CD4-positive, alpha-beta T cell treated with Interferon gamma for 1 hour (primary cell): ENCODE measurements at places on chromosomes 1 and 21.

DNA sequence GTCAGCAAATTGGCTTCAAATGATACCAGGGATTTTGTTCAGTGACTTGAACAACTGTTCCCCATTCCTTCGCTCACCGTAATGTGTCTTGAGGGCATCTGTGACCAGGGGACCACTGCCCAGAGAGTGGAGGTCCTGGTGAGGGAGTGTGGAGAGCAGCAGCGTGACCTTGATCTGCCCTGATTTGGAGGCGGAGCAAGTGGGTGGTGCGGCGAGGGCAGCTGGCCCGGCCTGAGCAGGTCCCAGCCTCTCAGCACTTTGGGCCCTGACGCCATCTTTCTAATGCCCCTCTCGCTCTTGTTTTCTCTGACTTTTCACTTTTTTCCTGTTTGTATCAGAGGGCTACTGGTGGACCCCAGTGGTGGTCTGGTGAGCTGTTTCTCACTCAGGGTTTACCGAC lies 31.1 kb downstream of the DIP2A start:
- DNase-seq: no peak

DNA sequence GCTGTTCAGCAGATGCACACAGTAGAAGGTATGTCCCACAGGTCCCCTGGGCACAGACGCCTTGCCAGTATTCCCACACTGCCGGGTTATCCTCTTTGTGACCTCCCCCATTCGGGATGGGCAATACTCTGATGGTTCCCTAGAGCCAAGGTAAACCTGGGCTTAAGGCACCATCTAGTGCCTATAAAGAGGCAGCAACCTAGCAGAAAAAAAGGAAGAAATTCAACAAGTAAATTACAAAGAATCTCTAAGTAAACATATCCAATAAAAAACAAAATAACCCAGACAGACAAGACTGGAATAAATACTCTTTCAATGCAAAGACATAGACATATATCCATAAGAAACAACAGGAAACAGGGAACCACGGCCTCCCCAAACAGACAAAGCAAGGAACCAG lies 39.4 kb downstream of the HSF2BP start:
- DNase-seq: no peak

GRCh38 chr1:108072212-108072611 lies 107.2 kb upstream of the VAV3 start:
- DNase-seq: no peak

DNA sequence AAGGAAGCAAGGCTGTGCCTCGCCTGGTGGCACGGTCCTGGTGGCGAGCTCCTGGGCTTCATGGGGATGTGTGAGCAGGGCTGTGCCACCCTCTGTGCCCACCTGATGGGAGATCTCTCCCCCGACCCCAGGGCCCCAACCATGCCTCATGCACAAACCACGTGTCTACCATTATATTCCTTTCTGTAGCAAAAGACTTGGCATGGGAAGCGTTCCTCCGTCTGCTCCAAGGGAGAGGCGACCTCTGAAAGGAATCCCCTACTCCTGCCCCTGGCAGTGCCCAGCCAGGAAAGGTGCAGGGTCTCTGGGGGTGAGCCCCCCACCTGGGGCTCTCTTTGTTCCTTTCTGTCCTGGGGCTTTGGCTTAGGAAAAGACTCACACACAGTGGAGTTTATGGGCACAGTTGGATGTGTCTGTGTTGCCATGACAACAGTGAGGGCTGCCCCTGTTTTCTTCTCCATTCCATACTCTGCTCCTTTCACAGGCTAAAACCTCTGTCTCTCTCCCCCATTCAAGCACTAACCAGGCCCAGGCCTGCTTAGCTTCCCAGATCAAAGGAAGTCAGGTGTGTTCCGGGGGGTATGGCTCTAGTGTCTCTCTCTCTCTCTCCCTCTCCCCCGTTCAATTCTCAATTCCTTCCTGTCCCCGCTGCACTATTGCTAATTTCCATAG lies 21.4 kb upstream of the LRRN2 start:
- DNase-seq: no peak

DNA sequence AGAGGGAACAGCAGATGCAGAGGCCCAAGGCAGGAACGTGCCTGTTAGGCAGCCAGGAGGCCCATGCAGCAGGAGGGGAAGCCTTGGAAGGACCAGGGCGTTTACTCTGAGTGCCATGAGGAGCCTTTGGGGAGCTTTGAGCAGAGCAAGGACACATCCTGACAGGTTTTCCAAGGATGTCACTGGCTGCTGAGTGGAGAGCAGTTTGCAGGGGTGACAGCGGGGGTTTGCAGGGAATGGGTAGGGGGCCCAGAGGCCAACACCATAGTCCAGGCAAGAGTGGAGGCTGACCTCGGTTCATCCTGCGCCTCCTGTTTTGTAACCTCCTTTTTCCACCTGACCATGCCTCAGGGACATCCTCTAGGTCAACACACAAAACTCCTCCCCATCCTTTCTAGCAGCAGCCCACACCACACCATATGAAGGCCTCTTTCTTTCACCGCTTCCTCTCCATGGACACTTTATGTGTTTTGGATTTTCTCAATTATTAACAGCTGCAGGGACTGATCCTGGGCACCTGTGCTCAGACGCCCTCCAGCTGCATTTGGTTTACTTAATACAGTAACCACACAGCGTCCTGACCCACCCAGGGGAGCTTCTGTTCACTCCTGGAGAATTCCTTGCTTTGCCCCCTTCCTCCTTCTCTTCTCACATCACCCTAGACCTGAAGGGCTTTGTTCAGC lies 528.5 kb downstream of the MATN1 start:
- no peak for DNase-seq

- no peak for DNase-seq
These were observed 41.5 kb upstream of the LRRC8D start for GRCh38 chr1:89779151-89779940.
